Fibroblast of skin of left quadriceps (primary cell): ENCODE measurements at places on chromosomes 5 and 9.

DNA sequence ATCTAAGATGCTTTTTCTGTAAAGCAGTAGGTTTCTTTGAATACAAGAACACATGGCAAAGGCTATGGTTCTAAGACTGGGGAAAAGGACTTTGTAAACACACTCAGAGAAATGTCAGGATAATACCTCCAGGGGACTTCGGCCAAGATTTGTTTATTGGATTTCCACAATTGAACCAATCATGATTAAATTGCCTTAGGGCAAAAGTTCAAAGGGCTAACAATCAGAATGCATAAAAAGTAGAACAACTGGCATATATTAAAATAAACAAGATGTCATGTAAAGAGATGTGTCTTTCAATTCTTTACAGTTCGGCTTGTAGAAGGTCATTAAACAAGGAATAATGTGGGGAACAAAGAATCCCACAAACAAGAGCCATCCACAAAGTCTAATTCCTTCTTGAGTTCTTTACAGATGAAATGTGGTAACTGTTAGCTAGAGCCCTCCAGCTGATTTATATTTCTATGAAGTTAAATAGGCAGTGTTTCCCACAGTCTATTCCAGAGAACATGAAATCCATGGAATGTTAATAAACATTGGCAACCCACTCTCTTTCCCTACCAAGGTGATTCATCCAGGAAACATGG, 565.5 kb downstream of the ZNF608 start:
- peak; percentile 74 for DNase-seq

- DNase-seq, result peak; percentile 46
These were observed 54.9 kb downstream of the SLC44A1 start for GRCh38 chr9:105299190-105299854.

DNA sequence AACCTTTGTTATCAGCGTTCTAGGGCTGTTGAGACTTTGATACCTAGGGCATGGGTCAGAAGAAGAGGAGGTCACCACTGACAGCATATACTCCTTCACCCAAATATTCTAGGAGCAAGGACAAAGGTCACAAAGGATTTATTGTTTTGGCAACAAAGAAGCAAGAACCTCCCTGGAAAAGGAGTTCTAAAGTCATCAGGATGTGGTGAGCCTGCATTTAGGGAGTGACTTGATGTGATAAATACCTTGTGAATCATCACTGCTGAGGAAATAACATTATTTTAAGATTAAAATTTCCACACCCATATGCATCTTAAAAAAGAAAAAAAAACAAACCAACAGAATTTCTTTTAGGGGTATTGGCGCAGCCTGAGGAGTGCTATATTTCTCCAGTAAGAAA, 13.9 kb downstream of the IFNA1 start:
- DNase-seq, result peak; percentile 7

GRCh38 chr5:120982351-120982750, 518.3 kb downstream of the PRR16 start:
- DNase-seq, result no peak
